ENCODE measurements at places on chromosomes 5 and 9.

GRCh38 chr5:60161340-60161934 is 267.9 kb upstream of the PDE4D start:
- DNase-seq = no peak

- DNase-seq = no peak
These were observed 786 bp upstream of the HRCT1 start for GRCh38 chr9:35905051-35905781.

- no peak for DNase-seq
These were observed 140.1 kb downstream of the CEMIP2 start for GRCh38 chr9:71628247-71628646.

DNA sequence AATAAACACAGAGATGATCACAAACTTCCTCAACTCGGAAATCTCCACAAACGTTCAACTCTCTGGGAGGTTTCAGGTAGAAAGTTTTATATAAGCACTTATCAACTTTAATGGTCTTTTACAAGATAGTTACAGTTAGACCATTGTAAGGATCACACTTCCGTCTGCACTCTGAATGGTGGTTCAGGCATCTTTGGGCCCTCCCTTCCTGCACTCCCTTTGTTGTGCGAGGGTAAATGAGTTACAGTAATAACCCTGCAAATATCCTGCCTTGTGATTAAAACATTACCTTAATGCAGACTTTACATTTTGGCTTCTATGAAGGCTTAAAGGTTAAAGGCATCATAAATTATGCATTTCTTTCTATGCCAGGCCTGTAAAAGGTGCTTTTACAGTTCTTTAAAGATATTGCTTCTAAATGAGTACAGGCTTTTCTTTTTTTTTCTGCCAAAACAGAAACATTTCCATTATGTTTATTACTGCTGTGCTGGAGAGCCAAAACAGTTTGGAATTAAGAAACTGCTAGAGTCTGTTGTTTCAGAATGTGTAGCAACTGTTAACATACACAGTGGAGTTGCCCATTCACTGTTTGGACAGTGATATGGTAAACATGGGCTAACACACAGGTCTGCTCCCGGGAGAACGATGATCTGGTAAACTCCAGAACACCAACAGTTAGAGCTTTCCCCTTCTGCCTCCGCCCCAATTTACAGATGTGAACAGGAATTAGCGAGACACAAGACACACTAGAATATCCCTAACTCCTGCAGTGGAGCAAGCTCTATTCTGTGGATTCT is 1.1 kb downstream of the PRUNE2 start:
- DNase-seq = no peak

- no peak for DNase-seq
These were observed 28.0 kb downstream of the ANP32B start for GRCh38 chr9:98011122-98011521.

DNA sequence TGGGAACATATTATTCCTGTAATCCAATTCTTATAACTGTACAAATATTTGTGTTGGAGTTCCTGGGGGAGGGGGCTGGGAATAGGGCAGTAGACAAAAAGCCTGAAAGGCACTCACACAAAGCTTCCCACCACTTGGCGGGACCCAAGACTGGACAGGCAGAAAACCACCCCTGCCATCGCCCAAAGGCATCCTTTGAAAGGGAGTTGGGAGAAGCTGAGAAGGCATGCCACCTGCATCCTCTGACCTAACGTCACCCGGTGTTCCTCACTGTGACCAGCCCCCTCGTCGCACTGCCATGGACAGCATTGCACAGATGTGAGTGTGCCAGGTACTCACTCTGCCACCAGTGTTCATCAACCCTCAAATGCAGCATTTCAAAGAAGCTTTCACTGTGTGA is 80.6 kb upstream of the SMIM23 start:
- no peak for DNase-seq
